ENCODE measurements at places on chromosomes 2 and 18.

- DNase-seq, result no peak
These were observed 385.6 kb upstream of the ID2 start for GRCh38 chr2:8296306-8296705.

GRCh38 chr2:172667581-172668325 is 67.9 kb upstream of the RAPGEF4 start:
- no peak for DNase-seq

GRCh38 chr2:96977631-96978195 is 8.7 kb downstream of the FAM178B start:
- peak; percentile 82 for DNase-seq

- no peak for DNase-seq
These were observed 83.6 kb downstream of the ATAD2B start for GRCh38 chr2:23843051-23843976.

GRCh38 chr2:171540437-171540836 is 18.2 kb downstream of the CYBRD1 start:
- DNase-seq, result no peak

All from mammary epithelial cell (primary cell).